ENCODE measurements at places on chromosomes 5 and 9. TPM values are rescaled to one million over a fixed set of nuclear protein-coding genes. Genes with fewer than 3 reads are reported as not detected.

DNA sequence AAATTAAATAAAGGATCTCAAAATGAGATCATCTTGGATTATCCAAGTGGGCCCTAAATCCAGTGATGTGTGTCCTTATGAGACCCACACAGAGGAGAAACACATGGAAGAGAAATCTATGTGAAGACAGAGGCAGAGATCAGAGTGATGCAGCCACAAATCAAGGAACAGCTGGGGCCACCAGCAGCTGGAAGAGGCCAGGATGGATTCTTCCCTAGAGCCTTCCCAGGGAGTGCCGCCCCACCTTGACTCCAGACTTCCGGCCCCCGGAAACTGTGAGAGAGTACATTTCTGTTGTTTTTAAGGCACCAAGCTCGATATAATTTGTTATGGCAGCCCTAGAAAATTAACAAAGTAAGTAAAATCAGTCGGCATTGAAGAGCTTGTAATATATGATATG is 286.9 kb downstream of the FBXL7 start:
- no peaks in the 10 kb centered on the region for H3K4me1 ChIP-seq
- no peaks in the 10 kb centered on the region for H3K27me3 ChIP-seq
- no peak for DNase-seq

- no peaks in the 10 kb centered on the region for H3K27me3 ChIP-seq
- peaks cover 63% of the 10 kb centered on the region for H3K4me1 ChIP-seq
- H3K4me3 ChIP-seq: no peak overlapping the region
- H3K27ac ChIP-seq: no peak overlapping the region
- H3K36me3 ChIP-seq: peaks cover 2% of the 10 kb centered on the region
These were observed 8.3 kb downstream of the HRH2 start for GRCh38 chr5:175666216-175666615.

GRCh38 chr9:7879551-7880245 is 80.1 kb upstream of the DMAC1 start:
- peaks cover 5% of the 10 kb centered on the region for H3K4me1 ChIP-seq
- no peak overlapping the region for H3K27ac ChIP-seq
- peak; percentile 68 for DNase-seq
- H3K27me3 ChIP-seq: no peaks in the 10 kb centered on the region
- peaks cover 1% of the 10 kb centered on the region for H3K36me3 ChIP-seq

- peaks cover 27% of the 10 kb centered on the region for H3K36me3 ChIP-seq
- H3K4me3 ChIP-seq: peak overlapping the region; percentile 61
- no peak for DNase-seq
- H3K27me3 ChIP-seq: no peaks in the 10 kb centered on the region
- H3K4me1 ChIP-seq: peaks cover 76% of the 10 kb centered on the region
These were observed 76.2 kb downstream of the STK10 start for GRCh38 chr5:172111852-172112225.

Gene GABRA6
- total RNA-seq: not detected

Gene PGM5
- total RNA-seq: not detected

GRCh38 chr5:179798144-179798770 is 4.5 kb downstream of the LTC4S start:
- DNase-seq: no peak
- H3K4me1 ChIP-seq: peaks cover 33% of the 10 kb centered on the region
- H3K36me3 ChIP-seq: peaks cover 6% of the 10 kb centered on the region
- no peak overlapping the region for H3K4me3 ChIP-seq
- H3K27me3 ChIP-seq: no peaks in the 10 kb centered on the region

DNA sequence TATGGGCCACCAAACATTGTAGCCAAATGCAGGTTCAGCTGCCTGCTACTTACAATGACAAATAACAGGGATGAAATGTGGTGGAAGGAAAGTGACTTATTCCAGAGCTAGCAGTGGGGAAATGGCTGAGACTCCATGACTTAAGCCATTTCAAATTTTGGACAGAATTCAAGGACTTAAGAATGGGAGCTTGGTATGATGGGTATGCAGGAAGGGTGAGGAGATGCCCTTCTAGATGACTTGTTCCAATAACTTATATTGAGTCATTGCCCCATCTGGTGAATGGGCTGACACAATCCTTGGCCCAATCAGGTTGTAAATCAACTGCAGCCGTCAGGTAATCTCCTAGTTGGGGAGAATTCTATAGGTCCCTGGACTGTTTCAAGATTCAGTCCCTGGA is 230.7 kb upstream of the SGCD start:
- H3K36me3 ChIP-seq: no peaks in the 10 kb centered on the region
- no peak for DNase-seq
- H3K4me3 ChIP-seq: no peak overlapping the region
- no peaks in the 10 kb centered on the region for H3K4me1 ChIP-seq
- H3K27ac ChIP-seq: no peak overlapping the region
- H3K27me3 ChIP-seq: peaks cover 5% of the 10 kb centered on the region

Gene CEP78
- 39.7 TPM for total RNA-seq

- H3K4me1 ChIP-seq: peaks cover 7% of the 10 kb centered on the region
- DNase-seq: no peak
- peaks cover 58% of the 10 kb centered on the region for H3K36me3 ChIP-seq
- no peak overlapping the region for H3K27ac ChIP-seq
These were observed 35.9 kb downstream of the TENT4A start for GRCh38 chr5:6749026-6749716.

Gene DMRT3
- total RNA-seq: not detected

Gene ZSWIM6
- 4.3 TPM for total RNA-seq

DNA sequence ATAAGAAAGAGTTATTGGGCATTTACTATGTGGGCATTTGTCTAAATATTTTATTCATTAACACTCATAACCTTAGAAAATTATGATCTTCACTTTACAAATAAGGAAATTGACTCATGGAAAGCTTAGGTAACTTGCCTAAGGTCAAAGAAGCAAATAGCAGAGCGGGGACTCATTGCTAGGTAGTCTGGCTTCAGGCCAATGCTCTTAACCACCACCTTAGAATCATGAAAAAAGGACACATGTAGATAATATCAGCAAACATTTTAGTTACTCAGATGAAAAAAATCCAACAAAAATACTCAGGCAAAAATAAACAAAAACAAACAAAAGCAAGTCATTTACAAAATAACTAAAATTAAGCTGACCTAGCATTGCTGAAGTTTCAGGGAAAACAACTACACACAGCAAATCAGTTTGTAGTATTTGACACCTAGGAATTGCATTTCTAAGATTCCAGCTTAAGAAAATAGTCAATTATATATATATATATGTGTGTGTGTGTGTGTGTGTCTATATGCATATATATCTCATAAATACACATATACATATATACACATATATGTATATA is 166.0 kb downstream of the HMHB1 start:
- H3K4me1 ChIP-seq: peaks cover 3% of the 10 kb centered on the region
- H3K27ac ChIP-seq: no peak overlapping the region
- DNase-seq: no peak
- no peak overlapping the region for H3K4me3 ChIP-seq

DNA sequence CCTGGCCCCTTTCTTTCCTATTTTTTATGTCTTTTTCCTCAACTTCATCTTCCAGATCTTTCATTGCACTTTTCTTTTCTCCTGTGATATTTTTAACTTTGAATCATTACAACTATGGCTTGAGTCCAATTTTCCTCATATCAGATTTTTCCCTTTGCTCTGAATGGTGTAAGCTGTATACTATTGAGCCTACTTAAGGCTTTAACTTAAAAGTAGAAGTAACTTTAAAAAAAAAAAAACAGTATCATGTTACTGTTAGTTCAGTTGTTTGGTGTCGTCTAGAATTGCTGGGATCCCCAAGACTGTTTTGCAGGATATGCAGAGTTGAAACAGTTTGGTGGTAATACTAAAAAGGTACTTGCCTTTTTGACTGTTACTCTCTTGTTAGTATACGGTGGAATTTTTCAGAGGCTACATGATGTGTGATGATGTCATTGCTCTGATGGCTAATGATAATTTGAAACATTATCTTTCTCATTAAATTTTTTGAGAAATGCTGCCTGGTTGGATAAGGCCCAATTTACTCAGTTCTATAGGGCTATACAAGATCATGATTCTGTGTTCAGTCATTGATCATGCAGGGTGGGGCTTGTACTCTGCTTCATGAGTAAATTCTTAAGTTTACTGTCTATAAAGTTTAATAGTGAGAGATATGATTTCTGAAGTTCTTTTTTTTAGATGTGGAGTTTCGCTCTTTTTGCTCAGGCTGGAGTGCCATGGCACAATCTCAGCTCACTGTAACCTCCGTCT is 8.8 kb downstream of the NAA35 start:
- peaks cover 50% of the 10 kb centered on the region for H3K36me3 ChIP-seq
- no peaks in the 10 kb centered on the region for H3K27me3 ChIP-seq
- H3K27ac ChIP-seq: no peak overlapping the region
- H3K4me1 ChIP-seq: peaks cover 36% of the 10 kb centered on the region
- no peak for DNase-seq
- no peak overlapping the region for H3K4me3 ChIP-seq

GRCh38 chr9:99210572-99210971 is 11.2 kb downstream of the ALG2 start:
- H3K27ac ChIP-seq: no peak overlapping the region
- H3K4me3 ChIP-seq: no peak overlapping the region
- H3K4me1 ChIP-seq: no peaks in the 10 kb centered on the region
- H3K27me3 ChIP-seq: no peaks in the 10 kb centered on the region
- no peak for DNase-seq

Gene CBY3
- not detected for total RNA-seq

DNA sequence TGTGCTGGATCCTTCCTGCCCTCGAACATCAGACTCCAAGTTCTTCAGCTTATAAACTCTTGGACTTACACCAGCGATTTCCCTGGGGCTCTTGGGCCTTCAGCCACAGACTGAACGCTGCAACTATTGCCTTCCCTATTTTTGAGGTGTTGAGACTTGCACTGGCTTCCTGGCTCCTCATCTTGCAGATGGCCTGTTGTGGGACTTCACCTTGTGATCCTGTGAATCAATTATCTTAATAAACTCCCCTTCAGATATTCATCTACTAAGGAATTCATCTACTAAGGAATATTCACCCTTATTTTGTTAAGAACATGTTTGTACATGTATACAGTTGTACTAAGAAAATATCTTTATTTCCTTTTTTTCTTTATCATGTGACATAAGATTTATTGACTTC is 1079.7 kb downstream of the CDH12 start:
- H3K4me1 ChIP-seq: no peaks in the 10 kb centered on the region
- H3K27ac ChIP-seq: no peak overlapping the region
- no peak overlapping the region for H3K4me3 ChIP-seq
- DNase-seq: no peak
- H3K27me3 ChIP-seq: no peaks in the 10 kb centered on the region

DNA sequence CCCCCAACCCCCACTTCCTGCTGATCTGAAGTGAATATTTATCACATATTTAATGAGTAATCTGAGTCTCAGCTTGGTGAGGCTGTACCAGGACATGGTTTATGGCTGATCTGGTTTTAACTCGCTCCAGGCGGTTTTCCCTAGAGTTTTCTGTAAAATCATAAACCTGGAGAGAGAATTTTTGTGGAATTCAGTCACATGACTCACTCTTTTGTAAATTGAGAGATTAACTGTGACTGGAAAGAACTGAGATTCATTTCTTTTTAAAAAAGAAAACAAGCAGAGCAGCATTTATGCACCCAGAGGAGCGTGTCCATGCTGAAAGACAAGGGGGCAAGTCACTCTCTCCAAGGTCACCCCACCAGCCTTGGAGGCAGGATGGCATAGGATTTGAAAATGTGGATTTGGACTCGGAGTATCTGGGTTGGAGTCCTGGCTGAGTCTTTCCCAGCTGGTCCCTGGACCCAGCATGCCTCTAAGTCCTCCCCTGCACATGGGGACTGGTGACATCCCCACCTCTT is 81.8 kb downstream of the ZNF618 start:
- H3K4me3 ChIP-seq: no peak overlapping the region
- no peaks in the 10 kb centered on the region for H3K27me3 ChIP-seq
- no peak overlapping the region for H3K27ac ChIP-seq

- no peaks in the 10 kb centered on the region for H3K27me3 ChIP-seq
- peaks cover 25% of the 10 kb centered on the region for H3K36me3 ChIP-seq
- peak within 1 kb of the TSS; percentile 94 for H3K4me3 ChIP-seq
These were observed at the start of gene TNFSF8 for GRCh38 chr9:114930056-114930812. TSS of gene TNFSF8 (minus strand) at chr9:114930591. CDS start at chr9:114930303, 288 bp downstream.

DNA sequence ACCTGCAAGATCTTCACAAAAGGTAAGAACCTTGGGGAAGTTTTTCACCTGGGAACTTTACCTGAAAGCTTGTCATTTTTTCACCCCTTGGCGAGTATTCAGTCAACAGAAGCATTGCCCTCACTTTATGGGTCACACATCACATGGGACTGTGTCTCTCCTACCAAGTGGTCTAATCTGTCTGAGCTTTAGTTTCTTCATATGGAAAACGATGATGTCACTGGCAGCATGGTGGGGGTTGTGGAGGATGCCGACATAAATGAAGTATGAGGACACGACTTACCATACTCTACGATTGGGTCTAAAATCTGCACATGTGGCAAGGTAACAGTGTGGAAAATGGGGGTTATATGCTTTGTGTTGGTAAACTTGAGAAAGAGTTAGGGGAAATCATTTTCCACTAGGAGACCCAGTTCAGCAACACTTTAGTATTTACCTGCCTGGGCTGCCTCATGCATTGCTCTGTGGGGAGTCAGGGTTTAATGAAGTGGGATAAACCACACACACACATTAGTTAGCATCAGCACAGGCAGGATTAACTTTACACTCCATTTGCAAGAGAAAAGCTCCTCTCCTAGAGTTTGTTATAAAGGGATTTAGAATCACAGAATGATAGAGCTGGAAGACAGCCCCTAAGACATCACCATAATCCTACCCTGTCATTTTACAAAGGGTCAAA is 19.8 kb upstream of the PAX5 start:
- H3K4me1 ChIP-seq: no peaks in the 10 kb centered on the region
- no peak for DNase-seq
- no peak overlapping the region for H3K27ac ChIP-seq

GRCh38 chr9:137095664-137096517 is 9.1 kb downstream of the MAN1B1 start:
- H3K27me3 ChIP-seq: no peaks in the 10 kb centered on the region
- peaks cover 19% of the 10 kb centered on the region for H3K4me1 ChIP-seq
- H3K4me3 ChIP-seq: peak overlapping the region; percentile 66
- H3K36me3 ChIP-seq: peaks cover 7% of the 10 kb centered on the region
- DNase-seq: peak; percentile 95

Gene TXNDC8
- not detected for total RNA-seq

DNA sequence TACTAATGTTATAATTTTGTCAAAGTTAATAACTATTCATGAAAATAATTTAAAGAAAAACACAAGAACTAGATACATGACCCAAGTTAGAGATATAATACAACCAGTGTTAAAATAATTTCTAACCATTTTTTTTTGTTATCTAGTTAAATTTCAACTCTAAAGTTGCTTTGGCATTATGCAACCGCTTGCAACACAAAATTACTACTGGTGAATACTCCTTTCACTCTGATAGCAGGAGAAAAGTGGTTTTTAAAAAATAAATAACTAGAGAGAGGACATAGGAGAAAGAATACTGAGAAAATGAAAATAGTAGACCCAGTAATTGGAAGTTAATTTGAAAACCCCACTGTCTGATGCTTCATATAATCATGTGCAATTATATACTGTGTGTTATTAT is 622.4 kb upstream of the GRIN3A start:
- no peaks in the 10 kb centered on the region for H3K4me1 ChIP-seq
- no peak overlapping the region for H3K27ac ChIP-seq
- DNase-seq: no peak
- H3K36me3 ChIP-seq: no peaks in the 10 kb centered on the region
